ENCODE measurements at places on chromosomes 1 and 21.

GRCh38 chr1:225617479-225617878, 35.4 kb downstream of the ENAH start:
- DNase-seq = no peak

GRCh38 chr1:60870269-60870865, 212.0 kb upstream of the NFIA start:
- DNase-seq = no peak

- DNase-seq = no peak
Observed at GRCh38 chr1:48469616-48470480, 2.2 kb downstream of the SPATA6 start.

DNA sequence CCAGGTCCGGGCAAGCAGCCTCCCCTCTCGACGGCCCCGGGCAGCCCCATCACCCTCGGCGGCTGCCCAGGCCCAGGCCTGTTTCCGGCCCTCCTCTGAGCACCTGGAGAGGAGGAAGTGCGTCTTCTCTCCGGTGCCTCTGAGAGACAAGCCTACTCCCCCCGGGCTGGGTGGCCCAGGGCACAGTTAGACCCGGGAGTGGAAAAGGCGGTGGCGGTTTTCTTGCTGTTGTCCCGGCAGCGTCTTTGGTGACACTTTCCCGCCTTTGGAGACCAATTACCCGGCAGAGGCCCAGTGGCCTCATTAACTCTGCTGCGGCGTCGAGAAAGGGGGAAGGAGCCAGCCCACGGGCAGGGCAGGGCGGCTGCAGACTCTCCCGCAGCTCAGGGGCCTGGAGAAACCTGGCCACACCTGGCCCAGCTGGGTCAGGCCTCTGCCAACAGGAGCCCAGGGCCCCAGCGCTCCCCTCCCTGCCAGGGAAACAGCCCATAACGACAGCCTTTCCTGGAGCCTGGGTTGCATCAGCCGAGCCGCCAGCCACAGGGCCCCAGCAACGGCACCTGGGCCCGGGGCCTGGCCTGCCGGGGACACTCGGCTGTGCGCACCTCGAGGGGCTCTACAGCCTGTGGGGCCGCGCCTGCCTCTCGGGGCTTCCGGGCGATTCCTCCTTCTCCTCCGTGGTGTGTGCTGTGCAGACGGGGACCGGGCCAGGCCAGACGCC, 28.4 kb upstream of the C1orf159 start:
- peak; percentile 23 for DNase-seq

DNA sequence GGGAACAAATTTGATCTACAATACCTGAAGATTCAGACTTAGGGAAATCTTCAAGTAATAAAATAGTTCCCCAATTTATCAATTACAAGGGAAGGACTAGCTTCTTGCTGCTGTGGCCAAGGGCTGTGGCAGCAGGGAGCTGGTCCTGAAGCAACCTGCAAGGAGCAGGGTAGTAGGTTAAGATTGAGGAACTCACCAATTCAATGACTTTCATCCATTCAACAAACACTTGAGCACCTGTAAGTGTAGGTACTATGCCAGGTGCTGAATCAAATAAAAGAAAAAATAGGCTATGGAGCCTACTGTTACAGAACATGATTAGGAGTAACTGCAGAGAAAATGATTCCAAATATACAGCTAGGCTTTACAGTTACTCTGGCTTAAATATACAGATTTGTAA, 64.2 kb upstream of the RBM34 start:
- DNase-seq = no peak

GRCh38 chr1:58573705-58574591, 3.1 kb downstream of the TACSTD2 start:
- peak; percentile 4 for DNase-seq

GRCh38 chr1:113247782-113248181, 142.5 kb upstream of the MAGI3 start:
- no peak for DNase-seq

GRCh38 chr1:38776466-38777065, 83.0 kb downstream of the RRAGC start:
- no peak for DNase-seq

DNA sequence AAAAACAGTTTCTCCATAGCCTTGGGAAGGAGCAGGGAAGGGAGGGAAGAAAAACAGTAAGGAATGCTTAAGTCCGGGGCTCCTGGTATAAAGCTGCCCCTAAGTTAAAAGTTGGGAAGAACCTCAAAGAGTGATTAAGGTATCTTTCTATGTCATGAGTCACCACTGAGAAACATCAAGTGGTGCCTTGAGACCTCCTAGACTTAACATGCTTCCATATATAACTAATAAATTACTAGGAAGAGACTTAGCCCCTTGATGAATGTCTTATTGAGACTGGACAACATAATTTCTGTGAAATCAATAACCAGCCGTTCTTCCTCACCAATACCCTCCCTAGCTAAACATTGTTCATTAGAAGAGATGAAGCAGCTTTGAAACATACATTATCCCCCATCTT, 121.8 kb upstream of the SLC44A3 start:
- no peak for DNase-seq

DNA sequence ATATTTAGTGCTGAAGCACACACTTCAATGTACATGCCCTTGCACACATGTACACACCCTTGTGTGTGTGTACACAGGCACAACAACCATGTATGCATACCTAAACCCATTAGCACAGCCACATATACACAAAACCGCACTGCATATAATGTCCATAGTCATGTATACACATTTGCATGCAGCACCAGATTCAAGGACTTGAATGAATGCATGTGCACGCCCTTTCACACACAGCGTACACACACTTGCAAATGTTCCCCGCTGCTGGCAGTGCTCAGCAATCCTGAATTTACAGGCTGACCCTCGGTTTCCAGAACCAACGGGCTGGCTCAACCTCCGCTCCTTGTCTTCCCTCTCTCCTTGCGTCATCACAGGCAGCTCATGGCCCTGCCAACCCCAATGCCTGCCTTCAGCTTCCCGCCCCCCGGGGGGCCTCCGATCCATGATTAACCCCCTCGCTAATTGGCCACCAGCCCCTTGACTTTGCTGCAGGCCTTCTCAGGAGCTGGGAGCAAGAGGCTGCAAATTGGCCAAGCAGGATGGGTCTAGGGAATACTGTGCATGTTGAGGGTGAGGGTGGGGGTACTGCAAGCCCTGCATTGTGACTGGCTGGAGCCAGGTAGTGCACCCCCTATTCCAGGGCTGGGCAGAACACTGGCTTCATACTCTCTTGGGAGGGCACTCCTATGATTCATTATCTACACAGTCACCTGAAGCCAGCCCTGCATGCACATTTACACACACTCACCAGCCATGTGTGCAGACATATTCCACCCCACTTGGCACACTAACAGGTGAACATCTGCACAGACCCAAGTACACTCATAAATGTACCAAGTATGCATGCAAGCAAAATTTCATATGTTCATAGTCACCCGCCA, 7.9 kb downstream of the GPR3 start:
- DNase-seq = no peak

DNA sequence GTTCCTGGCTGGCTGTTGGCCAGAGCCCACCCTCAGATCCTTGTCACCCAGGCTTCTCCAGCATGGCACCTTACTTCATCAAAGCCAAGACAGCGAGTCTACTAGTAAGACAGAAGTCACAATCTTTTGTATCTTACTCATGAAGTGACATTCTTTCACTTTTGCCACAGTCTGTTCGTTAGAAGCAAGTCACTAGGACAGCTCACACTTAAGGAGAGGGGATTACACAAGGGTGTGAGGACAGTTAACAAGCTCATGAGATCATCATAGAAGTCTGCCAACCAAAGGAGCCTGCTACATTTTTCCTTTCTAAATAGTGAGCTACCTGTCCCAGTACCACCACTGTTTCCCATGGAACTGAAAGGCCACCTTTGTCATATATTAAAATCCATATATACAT, 61.5 kb downstream of the PACC1 start:
- no peak for DNase-seq

GRCh38 chr1:63004868-63005267, 220.9 kb downstream of the ATG4C start:
- no peak for DNase-seq

DNA sequence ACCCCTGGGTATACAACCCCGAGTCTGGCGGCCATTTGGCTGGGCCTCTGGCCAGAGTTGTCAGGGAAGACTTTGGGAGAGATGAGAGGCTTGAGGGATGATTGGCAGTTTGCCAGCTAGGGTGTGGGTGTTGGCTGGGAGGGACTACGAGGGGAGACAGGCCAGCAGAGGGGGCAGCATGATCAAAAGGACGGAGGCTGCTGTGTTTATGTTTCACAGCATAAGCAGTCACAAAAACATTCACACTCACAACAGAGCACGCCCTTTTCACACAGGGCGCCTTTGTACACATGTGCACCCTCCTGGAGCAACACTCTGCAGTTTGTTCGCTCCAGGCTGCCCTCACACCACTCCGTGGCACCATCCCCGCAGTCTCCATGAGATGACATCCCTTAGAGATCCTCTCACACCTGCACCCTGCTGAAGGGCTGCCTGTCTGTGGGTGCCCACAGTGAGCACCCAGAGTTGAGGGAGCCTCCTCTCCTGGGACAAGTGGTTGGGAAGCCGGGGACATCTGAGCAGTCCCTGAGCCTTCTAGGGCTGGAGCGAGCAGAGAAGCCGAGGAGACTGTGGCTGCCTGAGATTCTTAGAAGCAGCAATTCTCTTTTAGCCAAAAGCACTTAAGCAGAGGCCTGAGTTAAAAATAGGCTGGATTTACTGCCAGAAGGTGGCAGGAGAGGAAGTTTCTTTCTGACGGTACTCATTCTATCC, 15.4 kb downstream of the EFNA3 start:
- no peak for DNase-seq

GRCh38 chr1:9798236-9799130, 25.3 kb downstream of the CLSTN1 start:
- no peak for DNase-seq

DNA sequence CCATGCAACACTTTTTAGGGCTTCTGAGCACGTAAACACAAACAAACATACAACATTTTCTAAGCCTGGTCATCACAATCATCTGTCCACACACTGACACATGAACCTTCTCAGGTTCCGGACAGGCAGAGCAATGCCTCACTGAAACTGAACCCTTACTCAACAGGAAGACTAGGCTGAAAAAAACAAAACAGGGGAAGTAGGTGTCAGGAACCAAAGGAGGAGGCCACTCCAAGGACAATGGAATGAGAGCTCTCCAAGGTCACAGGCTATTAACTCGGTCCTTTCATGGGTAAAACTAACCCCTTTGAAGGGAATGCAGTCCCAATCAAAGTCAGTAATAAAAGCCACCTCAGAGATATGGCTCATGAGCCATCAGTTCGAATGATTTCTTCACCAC, 76.6 kb downstream of the FAM78B start:
- DNase-seq = no peak

- DNase-seq = no peak
Observed at GRCh38 chr1:244273845-244274619, 177.7 kb downstream of the ADSS2 start.

DNA sequence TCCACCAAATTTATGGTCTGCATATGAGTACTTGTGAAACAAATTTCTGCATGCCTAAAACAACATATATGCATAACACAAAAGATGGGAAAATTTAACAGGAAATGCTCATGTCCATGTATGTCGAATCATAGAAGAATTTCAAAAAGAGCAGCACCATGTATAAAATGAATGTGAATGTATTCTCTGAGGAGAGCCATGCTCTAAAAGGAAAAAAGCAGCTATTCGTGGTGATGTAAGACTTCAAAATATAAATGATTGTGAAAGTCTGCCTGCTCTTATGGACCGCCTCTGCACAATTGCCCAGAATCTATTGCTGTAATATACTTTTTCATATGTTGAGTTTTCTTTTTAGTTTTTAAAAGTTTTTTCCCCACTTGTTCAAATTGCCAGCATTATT, 66.8 kb downstream of the EPB41 start:
- DNase-seq = no peak

DNA sequence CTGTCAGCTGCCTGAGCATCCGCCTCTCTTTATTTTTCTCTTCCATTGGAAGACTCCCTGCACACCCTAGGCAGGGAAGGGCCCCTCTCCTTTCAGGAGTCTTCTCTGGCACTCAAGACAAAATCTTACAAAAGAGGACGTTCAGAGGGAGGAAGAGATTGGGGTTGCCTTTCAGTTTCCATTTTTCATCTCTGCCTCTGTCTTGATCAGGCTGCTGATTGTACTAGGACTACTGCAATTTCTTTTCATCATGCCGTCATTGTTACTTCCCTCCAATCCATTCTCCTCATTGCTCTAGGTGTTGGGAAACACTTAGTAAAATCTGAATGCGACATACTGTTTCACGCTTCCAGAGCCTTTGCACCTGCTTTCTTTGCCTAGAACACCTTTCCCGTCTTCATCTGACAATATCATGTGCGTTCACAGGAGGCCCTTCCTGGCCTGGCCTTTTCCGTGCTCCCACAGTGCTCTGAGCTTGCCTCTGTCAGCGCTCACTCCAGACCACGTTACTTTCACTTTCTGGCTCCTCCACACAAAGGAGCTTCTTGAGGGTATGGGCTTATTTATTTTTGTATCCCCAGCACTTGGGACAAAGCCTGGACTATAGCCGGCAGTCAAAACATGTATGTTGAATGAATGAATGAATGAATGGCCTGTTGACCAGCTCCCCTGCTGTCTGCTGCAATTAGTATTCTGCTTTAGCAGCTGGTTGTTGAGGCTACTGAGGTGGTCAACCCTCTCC, 10.9 kb downstream of the LRRC71 start:
- no peak for DNase-seq

DNA sequence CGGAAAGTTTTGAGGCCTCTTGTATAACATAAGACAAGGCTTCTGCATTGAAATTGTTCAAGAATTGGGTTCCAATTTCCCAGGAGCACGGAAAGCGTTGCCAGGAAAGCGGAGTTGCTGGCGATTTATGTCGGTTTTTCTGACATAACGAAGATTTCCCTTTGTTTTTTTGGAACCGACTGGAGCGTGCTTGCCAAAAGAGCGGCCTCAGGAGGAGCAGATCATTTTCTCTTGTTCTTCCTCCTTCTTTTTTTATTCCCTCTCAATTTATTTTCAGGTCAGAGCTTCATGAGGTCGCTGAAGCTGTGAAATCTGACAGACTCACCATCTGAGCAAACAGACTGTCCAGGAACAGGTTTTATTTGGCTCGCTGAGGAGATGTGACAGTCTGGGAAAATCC, 275.5 kb downstream of the CAMTA1 start:
- no peak for DNase-seq

GRCh38 chr1:29237129-29237821, 953 bp downstream of the PTPRU start:
- no peak for DNase-seq

GRCh38 chr21:37085726-37086125, 12.7 kb downstream of the TTC3 start:
- no peak for DNase-seq
